Activated effector memory CD4-positive, alpha-beta T cell treated with Interleukin-2 at 50 U/mL for 16 hours (primary cell): ENCODE measurements at places on chromosomes 4 and X.

- no peak for DNase-seq
These were observed 74.4 kb downstream of the RTL5 start for GRCh38 chrX:72057331-72057730.

DNA sequence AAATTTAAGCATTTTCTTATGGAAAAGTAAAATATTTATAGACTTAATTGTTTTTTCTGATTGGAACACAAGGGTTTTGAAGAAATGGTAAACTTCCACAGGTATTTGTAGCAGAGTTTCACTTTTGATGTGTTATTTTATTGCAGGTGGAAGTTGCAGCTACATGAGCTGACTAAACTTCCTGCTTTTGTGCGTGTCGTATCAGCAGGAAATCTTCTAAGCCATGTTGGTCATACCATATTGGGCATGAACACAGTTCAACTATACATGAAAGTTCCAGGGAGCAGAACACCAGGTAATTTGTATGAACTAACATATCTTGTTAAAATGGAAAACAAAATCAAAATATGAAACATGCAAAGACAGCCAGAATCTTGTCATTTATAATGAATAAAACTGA, 117.4 kb downstream of the DIPK2B start:
- no peak for DNase-seq

DNA sequence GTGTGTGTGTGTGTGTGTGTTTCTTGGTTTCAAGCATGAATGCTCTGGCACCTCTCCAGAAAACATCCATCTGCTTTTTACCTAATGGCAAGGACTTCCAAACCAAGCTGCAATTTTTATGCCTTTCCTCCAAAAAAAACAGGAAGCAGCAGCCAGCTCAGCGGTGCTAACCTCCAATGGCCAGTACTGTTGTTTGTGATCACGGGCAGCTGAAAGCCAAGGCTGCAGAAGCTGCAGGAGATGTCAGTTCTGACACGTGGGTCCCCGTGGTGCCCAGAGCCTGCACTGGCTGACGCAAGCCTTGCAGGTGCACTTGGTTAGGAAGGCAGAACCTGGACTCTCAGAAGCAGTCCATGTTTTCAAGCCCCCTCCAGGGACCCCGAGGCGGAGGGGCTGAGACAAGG, 313.6 kb upstream of the DDX53 start:
- DNase-seq: no peak

GRCh38 chr4:7019367-7019766, 23.8 kb upstream of the TADA2B start:
- no peak for DNase-seq

GRCh38 chr4:13580036-13580435, 35.7 kb upstream of the NKX3-2 start:
- DNase-seq: no peak

- DNase-seq: no peak
These were observed 343.7 kb downstream of the PDHA2 start for GRCh38 chr4:96183611-96184010.

DNA sequence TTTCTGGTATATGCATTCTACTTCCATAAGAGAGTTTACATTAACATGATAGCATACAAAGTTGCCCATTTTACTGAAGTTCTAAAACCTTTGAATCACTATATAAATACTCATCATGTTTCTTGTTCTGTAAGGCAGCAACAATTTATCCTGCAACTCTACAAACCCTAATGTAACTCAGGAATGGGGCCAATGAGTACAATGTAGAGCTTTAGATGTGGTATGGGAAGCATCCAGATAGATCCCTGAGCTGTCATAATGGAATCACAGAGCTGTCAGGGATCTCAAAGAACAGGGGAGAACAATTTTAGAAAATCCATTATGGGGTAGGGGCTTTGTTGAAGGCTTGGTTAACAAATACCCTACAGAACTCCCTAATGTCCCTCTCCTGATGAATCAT, 88.5 kb downstream of the DCUN1D4 start:
- no peak for DNase-seq

GRCh38 chr4:82710197-82710929, 88.2 kb downstream of the SCD5 start:
- DNase-seq: no peak

DNA sequence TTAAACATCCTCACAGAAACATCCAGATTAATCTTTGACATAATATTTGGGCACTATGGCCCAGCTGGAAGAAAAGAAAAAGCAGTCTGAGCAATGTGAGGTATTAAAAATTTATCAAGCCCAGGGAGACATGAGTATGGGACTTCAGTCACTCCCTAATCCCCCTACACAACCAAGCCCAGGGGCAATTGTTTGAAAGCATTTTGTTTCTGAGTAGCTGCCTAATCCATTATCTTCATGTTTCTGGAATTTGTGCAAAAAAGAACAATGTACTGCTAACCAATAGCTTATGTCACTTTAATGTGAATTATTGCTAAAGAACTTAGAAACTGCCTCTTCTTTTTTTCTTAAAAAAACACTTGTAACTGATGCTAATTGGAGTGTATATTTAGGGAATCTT, 360.7 kb downstream of the TEX13C start:
- no peak for DNase-seq

DNA sequence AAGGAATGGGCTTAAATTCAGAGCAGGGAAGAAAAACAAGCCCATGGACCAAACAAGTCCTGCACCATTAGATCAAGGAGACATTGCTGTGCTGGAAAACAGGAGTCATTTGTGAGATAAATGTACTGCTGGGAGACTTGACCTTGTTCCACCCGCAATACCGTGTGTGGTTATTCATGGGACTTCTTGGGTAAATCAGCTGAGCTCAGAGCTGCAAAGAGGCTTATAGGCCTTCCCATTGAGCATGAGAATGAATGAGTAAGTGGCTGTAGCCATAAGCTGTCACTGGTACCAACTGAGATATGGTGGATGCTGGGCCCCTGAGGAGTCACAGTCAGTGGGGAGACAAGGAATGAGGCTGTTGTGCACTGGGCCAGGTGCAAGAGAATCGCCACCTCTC, 2.3 kb upstream of the CYTL1 start:
- no peak for DNase-seq

GRCh38 chr4:4711902-4712301, 147.6 kb upstream of the MSX1 start:
- no peak for DNase-seq

- no peak for DNase-seq
These were observed 20.5 kb downstream of the ARSJ start for GRCh38 chr4:113958766-113959538.

DNA sequence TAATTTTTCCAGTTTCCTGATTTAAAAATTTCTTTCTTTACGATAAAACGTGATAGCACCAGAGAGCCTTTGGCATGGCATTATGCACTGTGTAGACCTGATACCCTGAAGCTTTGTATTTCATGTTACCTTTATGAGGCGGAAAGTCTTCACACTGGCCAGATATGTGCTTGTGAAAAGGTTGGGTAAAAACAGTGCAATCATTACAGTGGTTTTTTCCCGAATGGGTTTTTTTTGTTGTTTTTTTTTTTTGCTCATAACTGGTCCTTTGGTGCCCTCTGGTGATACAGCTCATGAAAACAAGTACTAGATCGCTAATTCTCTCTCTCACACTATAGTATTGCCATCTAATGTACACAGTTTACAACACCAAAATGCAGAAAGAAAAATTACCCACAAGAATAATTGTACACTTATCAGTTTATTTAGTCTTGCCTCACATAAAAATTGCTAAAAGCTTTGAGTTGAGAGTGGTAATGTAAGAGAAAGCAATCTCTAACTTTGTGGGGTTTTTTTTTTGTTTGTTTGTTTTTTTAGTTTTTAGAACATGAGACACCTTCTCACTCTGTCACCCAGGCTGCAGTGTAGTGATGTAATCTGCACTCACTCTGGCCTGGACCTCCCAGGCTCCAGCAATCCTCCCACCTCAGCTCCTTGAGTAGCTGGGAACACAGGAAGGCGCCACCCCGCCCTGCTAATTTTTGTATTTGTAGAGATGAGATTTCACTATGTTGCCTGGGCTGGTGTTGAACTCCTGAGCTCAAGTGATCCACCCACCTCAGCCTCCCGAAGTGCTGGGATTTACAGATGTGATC, 21.3 kb downstream of the SPCS3 start:
- no peak for DNase-seq

DNA sequence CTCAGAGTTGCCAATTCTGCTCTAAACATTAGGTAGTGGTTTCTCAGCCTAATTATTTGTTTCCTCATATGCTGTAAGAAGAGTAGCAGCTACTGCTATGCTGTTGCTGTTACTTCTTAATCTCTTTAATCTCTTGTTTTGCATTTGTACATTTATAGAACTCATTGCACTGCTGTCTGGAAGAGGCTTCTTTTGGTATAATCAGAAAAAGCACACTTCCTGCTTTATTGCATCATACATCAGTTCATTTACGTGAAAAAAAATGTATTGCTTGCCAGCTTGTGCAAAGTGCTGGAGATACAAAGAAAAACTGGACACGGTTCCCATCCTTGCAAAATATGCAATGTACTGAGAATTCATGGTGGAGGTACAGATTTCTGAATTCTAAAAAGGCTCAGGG, 332.0 kb downstream of the GRXCR1 start:
- no peak for DNase-seq

GRCh38 chr4:26061248-26061986, 147.4 kb downstream of the SMIM20 start:
- no peak for DNase-seq

- DNase-seq: no peak
These were observed 22.5 kb downstream of the DMD start for GRCh38 chrX:33188881-33189280.

DNA sequence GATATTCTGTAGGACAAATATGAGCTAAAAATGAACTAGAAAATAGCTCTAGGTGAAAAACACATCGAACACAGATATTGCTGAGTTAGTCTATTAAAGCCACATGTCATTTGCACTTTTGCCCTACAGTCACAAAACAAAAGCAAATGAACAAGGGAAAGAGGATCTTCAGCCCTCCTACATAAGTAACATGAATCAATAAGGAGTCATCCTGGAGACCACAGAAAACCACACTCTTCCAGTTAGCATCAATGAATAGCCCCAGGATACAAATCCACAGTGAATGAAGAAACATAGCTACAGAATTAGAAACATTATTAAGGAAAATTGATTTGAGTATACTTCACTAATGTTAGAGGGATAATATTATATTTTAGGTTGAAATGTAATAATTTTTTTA, 311.4 kb downstream of the MAPK10 start:
- DNase-seq: no peak

DNA sequence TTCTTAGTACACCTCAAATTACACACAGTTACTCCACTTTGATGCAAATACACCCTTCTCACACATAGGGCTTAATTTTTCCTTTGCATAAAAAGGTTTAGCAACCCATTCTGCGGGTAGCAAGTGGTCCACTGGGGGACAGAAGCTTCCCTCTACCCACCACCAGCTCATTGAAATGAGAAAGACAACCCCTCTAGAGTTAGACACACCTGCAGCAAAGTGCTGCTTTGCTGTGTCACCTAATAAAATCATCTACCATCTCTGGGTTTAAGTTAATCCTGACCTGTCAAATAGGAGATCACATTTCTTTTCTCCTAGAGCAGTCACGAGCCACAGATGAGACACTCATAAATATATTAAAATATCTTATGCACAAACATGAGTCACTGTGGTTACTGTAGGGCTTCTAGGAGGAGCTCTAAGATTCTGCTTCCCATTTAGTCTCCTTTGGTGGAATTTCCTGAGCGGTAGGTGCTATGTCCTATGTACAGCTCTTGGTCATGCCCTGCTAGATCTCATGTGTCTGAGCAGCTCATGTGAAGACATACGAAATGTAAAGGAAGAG, 11.9 kb downstream of the BMX start:
- DNase-seq: no peak

DNA sequence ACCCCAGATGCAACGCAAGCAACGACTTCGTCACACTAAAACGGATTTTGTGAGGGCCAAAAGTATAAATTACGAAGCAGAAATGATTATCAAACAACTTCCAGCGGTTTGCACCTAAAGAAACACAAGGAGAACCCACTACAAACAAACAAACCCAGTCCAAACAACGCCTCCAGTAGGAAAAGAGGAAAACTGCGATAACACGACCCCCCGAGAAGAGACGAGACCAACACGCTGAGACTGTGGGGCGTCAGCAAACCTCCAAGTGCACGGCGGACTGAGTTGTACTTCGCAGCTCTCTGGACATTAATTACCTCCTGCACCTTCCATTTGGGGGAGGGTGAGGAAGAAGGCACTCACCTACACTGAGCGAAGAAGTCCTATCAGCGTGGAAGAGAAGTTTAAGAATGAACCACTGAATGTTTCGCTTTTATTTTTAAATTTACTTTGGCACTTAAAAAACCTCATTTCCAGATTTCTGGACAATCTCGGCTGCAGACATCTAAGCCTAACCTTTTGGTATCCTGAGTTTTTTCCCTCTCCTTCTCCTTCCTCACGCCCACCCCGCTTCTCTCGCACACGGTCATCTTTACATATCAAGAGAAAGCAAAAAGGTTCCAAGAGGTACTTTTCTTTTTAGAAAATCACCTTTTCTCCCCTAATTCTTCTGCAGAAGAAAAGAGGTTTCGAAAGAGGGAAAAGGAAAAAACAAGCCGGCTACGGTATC, at the start of gene MAB21L2:
TSS of gene MAB21L2 (plus strand) at position 6 of the 727 bp plus-strand sequence. CDS start 879 bp downstream, outside the sequence.
- no peak for DNase-seq

GRCh38 chrX:137945470-137945869, 379.5 kb downstream of the ZIC3 start:
- no peak for DNase-seq

GRCh38 chrX:21800344-21800770, 39.1 kb upstream of the MBTPS2 start:
- no peak for DNase-seq

DNA sequence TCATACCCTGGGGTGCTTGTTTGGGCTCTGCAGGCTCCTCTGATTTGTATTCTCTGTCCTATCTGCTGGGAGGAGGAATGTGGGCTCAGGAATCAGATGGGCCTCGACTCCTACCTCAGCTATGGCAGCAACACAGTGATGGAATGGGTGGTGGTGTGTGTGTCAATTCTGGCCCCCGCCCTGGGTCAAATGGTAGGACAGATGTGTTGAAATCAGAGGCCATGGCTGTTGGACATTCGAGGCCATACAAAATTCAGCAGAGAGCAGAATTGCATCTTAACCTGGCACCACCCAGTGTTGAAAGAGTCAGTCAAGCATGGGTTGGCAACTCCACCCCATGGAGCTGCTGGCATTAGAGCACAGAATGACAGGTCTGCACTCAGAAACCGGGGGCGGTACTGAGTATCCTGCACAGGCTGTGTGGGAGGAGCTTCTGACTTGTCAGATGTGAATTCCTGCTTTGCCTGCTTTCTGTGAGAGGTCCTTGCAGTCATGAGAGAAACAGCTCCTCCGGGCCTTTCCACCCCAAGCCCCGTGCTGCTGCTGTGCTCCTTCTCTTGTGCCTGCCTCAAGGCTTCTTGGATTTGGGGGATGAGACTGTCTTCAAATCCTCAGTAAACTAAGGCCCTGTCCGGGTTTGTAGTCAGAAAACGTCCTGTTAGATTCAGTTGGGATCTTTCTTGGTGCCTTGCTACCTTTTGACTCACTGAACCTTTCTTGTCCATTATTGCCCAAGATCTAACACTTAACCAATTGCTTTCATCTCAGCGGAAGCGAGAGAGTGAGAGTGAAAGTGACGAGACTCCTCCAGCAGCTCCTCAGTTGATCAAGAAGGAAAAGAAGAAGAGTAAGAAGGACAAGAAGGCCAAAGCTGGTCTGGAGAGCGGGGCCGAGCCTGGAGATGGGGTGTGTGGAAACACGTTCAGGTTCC, 13.0 kb downstream of the DKC1 start:
- no peak for DNase-seq
